ENCODE measurements at places on chromosomes 12 and 14. TPM values are rescaled to one million over a fixed set of nuclear protein-coding genes. Genes with fewer than 3 reads are reported as not detected.

GRCh38 chr12:121009741-121010140, 6.5 kb downstream of the C12orf43 start:
- no peak overlapping the region for H3K4me3 ChIP-seq
- H3K27ac ChIP-seq = no peak overlapping the region

- H3K4me1 ChIP-seq = peaks cover 18% of the 10 kb centered on the region
- no peaks in the 10 kb centered on the region for H3K36me3 ChIP-seq
- H3K4me3 ChIP-seq = no peak overlapping the region
- H3K27ac ChIP-seq = no peak overlapping the region
- DNase-seq = no peak
These were observed 148.4 kb upstream of the FKBP4 start for GRCh38 chr12:2646341-2646740.

HOXC12 gene
- polyA plus RNA-seq = not detected

MMP19 gene
- polyA plus RNA-seq = not detected

GZMH gene
- 1.6 TPM for polyA plus RNA-seq

GRCh38 chr12:60070552-60070951, 474.7 kb downstream of the SLC16A7 start:
- H3K4me1 ChIP-seq = no peaks in the 10 kb centered on the region
- H3K36me3 ChIP-seq = no peaks in the 10 kb centered on the region
- no peaks in the 10 kb centered on the region for H3K27me3 ChIP-seq
- no peak overlapping the region for H3K27ac ChIP-seq

GRCh38 chr12:80702889-80703805, 4.3 kb upstream of the MYF6 start:
- H3K27ac ChIP-seq = no peak overlapping the region
- no peak for DNase-seq
- no peaks in the 10 kb centered on the region for H3K27me3 ChIP-seq
- H3K4me3 ChIP-seq = no peak overlapping the region

PAH gene
- polyA plus RNA-seq = not detected

DNA sequence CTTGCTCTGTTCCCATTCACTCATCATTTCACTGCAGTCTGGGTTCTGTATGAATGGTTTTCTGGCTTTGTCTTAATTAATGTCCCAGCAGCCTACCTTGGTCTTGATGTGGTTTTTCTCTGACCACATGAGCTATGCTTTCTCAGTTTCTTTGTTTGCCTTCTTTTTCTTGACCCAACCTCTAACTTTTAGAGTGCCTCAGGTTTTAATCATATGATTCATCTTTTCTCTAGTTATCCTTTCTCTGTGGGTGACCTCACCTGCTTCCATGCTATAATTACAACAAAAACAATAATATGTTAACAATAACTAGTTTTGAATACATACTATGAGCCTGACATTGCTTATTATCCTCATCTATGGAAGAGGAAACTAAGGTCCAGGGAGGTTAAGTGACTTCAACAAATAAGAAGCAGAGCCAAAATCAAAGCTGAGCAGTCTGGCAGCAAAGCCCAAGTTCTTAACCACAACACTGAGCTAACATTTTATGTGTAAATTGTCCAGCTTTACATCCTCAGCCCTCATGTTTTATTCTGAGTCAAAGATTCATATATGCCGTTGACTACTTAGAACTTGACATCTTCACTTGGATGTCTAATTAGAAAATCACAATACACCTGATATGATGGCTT, 4.7 kb upstream of the EPYC start:
- no peak overlapping the region for H3K4me3 ChIP-seq
- no peak overlapping the region for H3K27ac ChIP-seq
- no peak for DNase-seq
- H3K27me3 ChIP-seq = no peaks in the 10 kb centered on the region

IL31 gene
- not detected for polyA plus RNA-seq

DNA sequence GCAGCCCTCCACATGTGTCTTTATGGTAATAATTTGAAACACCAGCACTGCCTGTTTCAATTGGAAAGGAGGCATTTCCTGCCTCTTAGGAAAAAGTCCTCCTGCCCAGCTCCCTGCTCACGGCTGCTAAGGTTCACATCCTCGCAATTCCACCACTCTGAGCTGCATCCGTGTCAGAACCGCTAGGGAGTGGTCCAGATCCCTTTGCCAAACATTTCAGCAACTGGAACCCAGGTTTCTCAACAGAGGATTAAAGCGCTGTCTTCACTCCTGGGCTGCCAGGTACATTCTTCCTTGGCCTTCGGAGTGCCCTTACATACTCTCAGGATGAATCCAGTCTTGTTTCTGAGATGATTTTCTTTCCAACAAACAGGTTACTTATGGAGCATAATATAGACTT, 23.3 kb downstream of the C14orf132 start:
- no peak overlapping the region for H3K4me3 ChIP-seq
- H3K36me3 ChIP-seq = no peaks in the 10 kb centered on the region
- no peak overlapping the region for H3K27ac ChIP-seq

SERPINA3 gene
- not detected for polyA plus RNA-seq

SMOC1 gene
- polyA plus RNA-seq = not detected

GRCh38 chr14:69635981-69636639, 24.7 kb downstream of the SUSD6 start:
- H3K27me3 ChIP-seq = no peaks in the 10 kb centered on the region
- no peak for DNase-seq
- H3K27ac ChIP-seq = peak overlapping the region; percentile 57
- H3K4me1 ChIP-seq = peaks cover 68% of the 10 kb centered on the region

TMEM121 gene
- 2.5 TPM for polyA plus RNA-seq

DNA sequence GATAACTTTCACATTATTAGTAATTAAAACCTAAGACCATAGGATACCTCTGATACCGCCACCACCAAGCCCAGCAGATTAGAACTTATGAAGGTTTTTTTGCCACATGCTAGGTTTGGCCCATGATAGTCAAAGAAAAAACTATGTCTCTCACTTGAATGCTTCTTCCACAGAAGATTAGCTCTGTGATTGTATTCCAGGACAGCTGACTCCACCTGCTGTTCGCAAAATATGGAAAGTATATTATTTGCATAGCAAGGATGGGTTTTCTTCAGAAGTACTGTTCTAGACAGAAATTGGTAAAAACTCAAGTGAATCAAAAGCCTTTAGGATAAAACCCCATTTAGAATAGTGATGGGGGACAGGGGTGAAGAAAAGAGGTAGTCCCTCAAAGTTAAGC, 42.2 kb downstream of the PPFIBP1 start:
- DNase-seq = no peak
- H3K36me3 ChIP-seq = no peaks in the 10 kb centered on the region
- no peak overlapping the region for H3K27ac ChIP-seq
- H3K27me3 ChIP-seq = no peaks in the 10 kb centered on the region
- H3K4me1 ChIP-seq = no peaks in the 10 kb centered on the region
- H3K4me3 ChIP-seq = no peak overlapping the region

GRCh38 chr12:96578526-96579125, 89.2 kb downstream of the CFAP54 start:
- H3K27ac ChIP-seq = no peak overlapping the region
- no peaks in the 10 kb centered on the region for H3K27me3 ChIP-seq
- no peak overlapping the region for H3K4me3 ChIP-seq
- H3K36me3 ChIP-seq = no peaks in the 10 kb centered on the region
- H3K4me1 ChIP-seq = no peaks in the 10 kb centered on the region

- no peaks in the 10 kb centered on the region for H3K27me3 ChIP-seq
- no peak for DNase-seq
- H3K4me3 ChIP-seq = no peak overlapping the region
- H3K4me1 ChIP-seq = peaks cover 16% of the 10 kb centered on the region
These were observed 74.1 kb upstream of the SLC38A2 start for GRCh38 chr12:46446645-46447044.

BATF gene
- 24.7 TPM for polyA plus RNA-seq

KRT71 gene
- not detected for polyA plus RNA-seq

LALBA gene
- not detected for polyA plus RNA-seq

L2HGDH gene
- polyA plus RNA-seq = 3.0 TPM

- no peak for DNase-seq
- no peaks in the 10 kb centered on the region for H3K36me3 ChIP-seq
- no peaks in the 10 kb centered on the region for H3K27me3 ChIP-seq
- H3K4me3 ChIP-seq = no peak overlapping the region
- H3K27ac ChIP-seq = no peak overlapping the region
These were observed 81.7 kb downstream of the TNFAIP2 start for GRCh38 chr14:103204852-103205540.

IRAK3 gene
- not detected for polyA plus RNA-seq

DNA sequence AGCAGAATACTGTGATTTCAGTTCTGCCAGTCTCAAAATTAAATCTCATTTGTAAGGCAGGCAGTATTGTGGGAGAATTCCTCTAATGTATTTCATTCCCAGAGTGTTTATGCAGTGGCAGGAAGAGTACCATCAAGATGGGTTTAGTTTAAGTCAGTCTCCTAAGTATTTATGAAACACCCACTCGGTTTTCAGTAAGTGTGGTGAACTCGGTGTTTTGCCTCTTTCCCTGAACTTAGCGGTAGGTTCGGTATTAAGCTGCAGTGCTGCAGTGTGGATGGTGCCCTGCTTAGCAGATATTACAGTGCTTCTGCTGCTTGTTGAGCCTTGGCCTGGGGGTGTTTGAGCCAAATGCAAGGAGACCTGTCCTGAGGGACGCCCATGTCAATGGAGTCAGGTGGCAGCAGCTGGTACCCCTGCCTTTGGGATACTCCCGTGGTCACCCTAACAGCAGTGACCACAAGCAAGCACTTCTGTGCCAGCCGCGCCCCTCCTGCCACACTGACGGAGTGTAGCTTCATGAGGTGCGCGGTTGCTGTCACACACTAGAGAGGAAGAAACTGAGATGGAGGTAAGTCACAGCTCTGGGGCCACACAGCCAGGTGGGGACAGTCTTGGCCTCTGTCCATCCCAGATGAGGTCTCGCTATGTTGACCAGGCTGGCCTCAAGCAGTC, 15.8 kb downstream of the COA8 start:
- H3K4me3 ChIP-seq = no peak overlapping the region
- H3K27ac ChIP-seq = no peak overlapping the region
- peaks cover 3% of the 10 kb centered on the region for H3K36me3 ChIP-seq

DNA sequence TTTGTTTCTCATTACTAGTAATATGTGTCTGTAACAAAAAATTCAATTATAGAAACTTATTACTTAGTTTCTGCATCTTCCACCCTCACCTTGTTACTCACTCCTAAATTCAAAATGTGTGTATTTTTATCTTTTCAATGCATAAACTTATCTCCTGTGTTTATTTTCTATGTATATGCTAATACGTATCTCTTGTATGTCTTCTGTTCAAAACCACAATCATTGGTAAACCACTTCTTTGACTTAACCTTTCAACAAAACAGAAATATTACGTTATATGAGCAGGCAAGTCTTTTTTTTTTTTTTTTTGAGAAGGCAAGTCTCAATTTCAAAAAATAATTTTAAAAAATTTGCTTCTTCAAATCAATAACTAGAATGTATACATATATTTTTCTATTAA, 39.2 kb upstream of the RPH3A start:
- H3K4me3 ChIP-seq = no peak overlapping the region
- no peaks in the 10 kb centered on the region for H3K27me3 ChIP-seq
- H3K36me3 ChIP-seq = no peaks in the 10 kb centered on the region
- peaks cover 18% of the 10 kb centered on the region for H3K4me1 ChIP-seq

DNA sequence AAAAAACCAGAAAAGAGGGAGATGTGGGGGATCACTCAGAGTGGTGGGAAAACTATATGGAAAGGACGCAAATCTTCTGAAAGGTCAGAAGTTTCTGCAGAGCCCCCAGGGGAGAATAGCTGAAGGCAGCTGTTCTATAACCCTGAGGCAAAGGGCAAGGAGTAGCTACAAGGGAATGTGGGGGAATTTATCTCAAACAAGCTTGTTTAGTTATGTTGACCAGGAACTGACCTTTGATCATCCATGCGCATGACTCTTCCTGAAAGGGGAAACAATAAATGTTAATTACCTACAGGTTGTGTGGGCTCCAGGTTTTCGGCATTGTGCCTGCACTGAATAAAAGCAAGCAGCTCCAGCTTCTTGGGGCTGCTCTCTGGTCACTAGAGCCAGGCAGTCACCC, 968.5 kb downstream of the AACS start:
- no peaks in the 10 kb centered on the region for H3K27me3 ChIP-seq
- H3K27ac ChIP-seq = no peak overlapping the region
- no peaks in the 10 kb centered on the region for H3K36me3 ChIP-seq
- no peak overlapping the region for H3K4me3 ChIP-seq

DNA sequence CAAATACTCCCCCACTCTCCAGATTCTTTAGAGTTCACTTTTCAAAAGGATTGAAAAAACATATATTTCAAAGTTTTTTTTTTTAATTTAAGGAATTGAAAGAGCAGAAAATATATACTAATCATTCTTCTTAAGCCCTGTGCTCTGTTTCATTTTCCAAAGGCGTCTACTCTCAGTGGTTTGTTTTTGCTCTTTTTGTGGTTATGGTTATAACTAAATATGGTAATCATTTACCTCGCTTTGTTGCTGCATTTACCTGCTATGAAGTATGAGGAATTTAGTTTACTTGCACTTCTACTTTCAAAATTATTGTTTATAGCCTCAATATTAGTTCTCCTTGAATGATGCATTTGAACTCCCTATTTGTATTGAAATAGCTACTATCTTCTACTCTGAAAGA, 55.9 kb upstream of the LRRK2 start:
- no peak for DNase-seq
- no peaks in the 10 kb centered on the region for H3K36me3 ChIP-seq

GRCh38 chr14:77474479-77475177, 16.7 kb downstream of the AHSA1 start:
- no peaks in the 10 kb centered on the region for H3K4me1 ChIP-seq
- no peak for DNase-seq
- no peak overlapping the region for H3K4me3 ChIP-seq
- H3K36me3 ChIP-seq = peaks cover 1% of the 10 kb centered on the region
- H3K27me3 ChIP-seq = no peaks in the 10 kb centered on the region
- H3K27ac ChIP-seq = no peak overlapping the region

DNA sequence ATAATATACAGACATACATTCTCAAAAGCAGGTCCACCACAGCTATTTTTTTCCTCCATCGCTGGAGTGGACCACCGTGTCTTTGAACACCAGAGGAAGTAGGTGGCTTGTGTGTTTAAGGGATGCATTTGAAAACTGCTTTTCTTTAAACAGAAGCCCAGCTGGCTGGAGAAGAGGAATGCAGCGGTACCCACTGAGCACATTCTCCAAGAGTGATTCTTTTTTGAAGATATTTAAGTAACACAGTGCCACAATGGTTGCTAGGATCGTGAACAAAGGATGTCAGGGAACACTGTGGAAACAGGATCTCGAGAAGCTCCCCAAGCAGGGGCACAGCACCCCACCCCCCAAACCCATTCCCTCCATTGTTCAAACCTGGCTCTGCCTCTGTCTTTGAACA, 286.6 kb upstream of the PWP1 start:
- H3K27me3 ChIP-seq = no peaks in the 10 kb centered on the region
- DNase-seq = no peak
- H3K36me3 ChIP-seq = no peaks in the 10 kb centered on the region
- H3K4me3 ChIP-seq = no peak overlapping the region
- H3K27ac ChIP-seq = no peak overlapping the region
- H3K4me1 ChIP-seq = no peaks in the 10 kb centered on the region

- no peak overlapping the region for H3K4me3 ChIP-seq
- no peaks in the 10 kb centered on the region for H3K4me1 ChIP-seq
- H3K27ac ChIP-seq = no peak overlapping the region
- H3K36me3 ChIP-seq = no peaks in the 10 kb centered on the region
These were observed 73.1 kb downstream of the ZFP36L1 start for GRCh38 chr14:68719634-68720384.

SCYL2 gene
- 18.9 TPM for polyA plus RNA-seq

APOF gene
- 0.12 TPM for polyA plus RNA-seq

Data from naive thymus-derived CD4-positive, alpha-beta T cell (primary cell).